Stimulated activated CD4-positive, alpha-beta T cell treated with anti-CD3 and anti-CD28 coated beads, Interleukin-2, amount 100 ng/mL, for 24 hours (primary cell): ENCODE measurements at places on chromosomes 1 and 21.

DNA sequence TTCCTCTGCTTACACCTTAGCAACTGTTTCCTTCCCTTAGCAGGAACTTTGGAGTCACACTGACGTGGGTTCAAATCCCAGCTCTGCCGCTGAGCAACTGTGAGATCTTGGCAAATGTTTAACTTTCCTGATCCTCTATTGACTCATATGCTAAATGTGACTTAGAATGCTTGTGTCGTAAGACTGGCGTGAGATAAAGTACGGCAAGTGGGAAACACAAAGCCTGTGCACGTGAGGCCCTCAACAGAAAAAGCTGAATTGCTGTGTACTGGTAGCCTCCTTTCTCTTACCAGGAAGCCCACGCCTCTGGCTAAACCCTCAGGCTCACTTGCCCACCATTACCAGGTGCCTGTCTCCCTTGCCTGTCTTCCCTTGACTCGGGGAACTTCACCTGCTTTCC is 135.4 kb upstream of the TNR start:
- DNase-seq: no peak

- DNase-seq: no peak
Measured at GRCh38 chr1:168974117-168974516, 132.4 kb upstream of the ATP1B1 start.

- no peak for DNase-seq
Measured at GRCh38 chr1:113210248-113210647, 137.2 kb downstream of the LRIG2 start.

DNA sequence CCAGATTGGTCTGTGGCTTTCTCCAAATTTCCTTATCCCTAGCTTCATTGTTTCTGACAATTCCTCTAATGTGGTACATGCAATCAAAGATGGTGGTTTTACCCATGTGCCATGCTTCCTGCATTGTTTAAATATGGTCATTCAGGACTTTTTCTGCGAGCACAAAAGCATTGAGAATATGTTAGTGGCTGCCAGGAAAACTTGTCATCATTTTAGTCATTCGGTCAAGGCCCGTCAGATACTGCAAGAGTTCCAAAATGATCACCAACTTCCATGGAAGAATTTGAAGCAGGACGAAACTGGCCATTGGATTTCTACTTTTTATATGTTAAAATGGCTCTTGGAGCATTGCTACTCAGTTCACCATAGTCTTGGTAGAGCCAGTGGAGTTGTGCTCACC is 3.7 kb downstream of the ZBED6 start:
- no peak for DNase-seq

- no peak for DNase-seq
Measured at GRCh38 chr1:46767649-46768282, 31.1 kb upstream of the CYP4B1 start.

DNA sequence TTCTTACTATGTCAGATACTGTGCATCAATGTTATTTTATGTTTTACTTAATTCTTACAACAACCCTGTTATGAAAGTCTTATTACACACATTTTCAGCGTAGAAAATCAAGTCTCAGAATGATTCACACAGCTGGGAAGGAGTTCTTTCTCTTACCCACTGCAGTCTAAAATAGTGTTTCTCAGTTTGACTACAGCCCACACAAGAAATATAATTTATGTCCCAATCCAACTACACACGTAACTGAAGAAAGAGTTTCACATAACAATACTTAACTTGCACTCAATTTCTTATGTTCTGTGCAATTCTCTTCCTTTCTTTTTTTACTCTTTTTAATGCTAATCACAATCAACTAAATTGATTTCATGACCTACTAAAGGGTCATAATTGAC is 252.8 kb upstream of the ADGRL2 start:
- DNase-seq: no peak

GRCh38 chr1:157399984-157400382 is 152.3 kb downstream of the FCRL5 start:
- no peak for DNase-seq

DNA sequence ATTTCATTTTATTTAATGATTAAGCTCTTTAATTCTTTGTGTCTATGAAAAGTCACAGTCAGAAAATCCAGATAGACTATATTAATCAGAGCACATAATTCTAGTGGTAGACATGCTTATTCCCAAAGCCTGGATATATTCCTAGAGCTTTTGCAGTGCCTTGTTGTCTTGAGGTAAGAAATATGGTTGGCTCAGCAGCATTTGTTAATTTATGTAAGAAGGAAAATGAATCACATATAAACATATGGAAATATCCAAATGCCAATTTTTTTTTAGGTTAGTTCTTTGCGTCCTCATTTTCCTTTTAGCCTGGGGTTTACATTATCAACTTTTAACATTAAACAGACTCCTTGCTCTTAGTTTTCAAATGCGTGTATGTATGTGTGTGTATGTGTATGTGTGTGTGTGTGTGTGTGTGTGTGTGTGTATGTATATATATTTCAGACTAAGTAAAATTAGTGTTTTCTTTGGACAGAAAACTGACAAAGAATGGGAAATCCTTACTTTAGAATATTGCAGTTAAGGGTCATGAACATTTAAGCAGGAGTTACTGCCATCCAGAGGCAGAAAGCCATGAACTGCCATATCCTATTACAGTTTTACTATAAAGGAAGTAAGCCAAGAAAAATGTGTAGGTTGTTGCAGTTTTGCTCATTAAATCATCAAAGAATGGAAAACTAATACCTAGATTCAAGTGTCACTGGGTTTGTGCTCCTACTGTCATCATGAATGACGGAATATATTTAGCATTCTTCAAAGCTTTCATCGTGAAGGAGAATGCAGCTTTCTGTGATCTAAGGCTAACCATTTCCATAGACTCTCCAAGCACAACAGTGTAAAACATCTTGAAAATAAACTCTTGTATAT is 477.1 kb upstream of the NR5A2 start:
- no peak for DNase-seq

GRCh38 chr1:98292994-98293393 is 368.5 kb upstream of the SNX7 start:
- DNase-seq: no peak

- no peak for DNase-seq
Measured at GRCh38 chr1:36446271-36446670, 4.0 kb downstream of the OSCP1 start.

- DNase-seq: peak; percentile 28
Measured at GRCh38 chr1:33455539-33456501, 16.6 kb upstream of the ZSCAN20 start.

DNA sequence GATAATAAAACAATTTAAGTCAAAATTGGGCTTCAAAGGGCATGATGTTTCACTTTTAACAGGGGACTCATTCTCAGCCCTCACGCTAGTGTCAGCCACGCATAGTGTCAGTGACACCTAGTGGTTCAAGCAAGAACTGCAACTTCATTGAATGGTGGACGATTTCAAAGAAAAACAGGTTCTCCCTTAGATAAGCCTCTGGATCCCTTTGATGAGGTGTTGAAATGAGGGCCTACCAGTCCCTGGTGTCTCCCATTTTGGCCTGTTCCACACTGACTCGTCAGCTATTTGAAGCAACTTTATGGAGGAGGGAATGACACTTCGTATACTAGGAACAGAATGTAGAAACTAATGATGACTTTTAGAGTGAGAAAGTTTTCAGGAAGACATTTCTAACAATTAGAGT is 56.2 kb downstream of the FCRL5 start:
- peak; percentile 10 for DNase-seq

- no peak for DNase-seq
Measured at GRCh38 chr1:1832166-1832565, 53.9 kb upstream of the NADK start.

DNA sequence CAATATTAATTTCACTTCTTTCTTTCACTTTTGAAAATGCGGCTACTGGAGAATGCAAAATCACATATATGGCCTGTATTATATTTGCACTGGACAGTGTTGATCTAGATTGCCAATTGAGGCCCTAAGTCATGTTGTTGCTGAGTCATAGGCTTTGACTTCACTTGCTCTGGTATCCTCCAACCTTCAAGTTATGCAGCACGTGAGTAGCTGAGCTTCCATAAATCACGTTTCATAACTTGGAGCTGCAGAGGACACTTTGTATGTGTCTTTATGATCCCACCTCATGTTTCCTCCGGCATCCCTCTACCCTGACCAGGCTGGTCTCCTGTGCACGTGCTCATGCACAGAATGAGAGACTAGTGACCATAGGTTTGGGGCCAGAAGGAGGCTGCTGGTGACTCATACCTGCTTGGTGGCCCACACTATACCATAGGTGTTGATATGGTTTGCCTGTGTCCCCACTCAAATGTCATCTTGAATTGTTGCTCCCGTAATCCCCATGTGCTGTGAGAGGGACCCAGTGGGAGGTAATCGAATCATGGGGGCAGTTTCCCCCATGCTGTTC is 103.0 kb upstream of the TSPAN2 start:
- no peak for DNase-seq
